ENCODE measurements at places on chromosomes 11 and 22.

GRCh38 chr11:11798586-11799438 is 43.0 kb upstream of the USP47 start:
- DNase-seq: peak; percentile 79

DNA sequence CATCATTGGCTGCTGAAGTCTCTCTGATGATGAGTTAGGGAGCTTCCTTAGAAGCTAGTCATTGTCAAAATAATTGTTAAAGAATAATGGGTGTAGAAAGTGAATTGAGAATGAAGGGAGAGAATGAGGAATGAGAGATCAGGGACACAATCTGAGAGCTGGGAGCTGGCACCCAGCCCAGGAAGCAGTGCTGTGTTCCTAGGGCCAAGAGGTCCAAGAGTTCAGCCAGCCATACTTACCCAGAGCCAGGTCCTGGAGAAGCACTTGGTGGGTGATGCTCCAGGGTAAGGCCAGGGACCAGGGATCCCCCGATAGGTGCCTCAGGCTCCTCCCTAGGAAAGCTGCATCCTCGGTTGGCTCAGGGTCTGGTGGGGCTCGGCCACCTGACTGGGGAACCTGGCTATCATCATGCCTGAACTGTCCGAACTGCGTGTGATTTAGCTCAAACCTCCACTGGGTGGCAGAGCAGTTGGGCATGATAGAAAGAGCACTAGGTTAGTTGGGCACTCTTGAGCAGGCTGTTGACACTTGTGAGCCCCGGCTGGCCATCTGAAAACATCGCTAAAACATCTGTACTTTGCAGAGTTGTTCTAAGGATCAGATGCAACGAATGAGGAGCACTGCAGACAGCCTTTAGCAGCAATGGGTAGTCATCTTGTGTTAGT is 123.9 kb upstream of the NCAM1 start:
- DNase-seq: no peak

GRCh38 chr22:29710922-29711593 is 8.7 kb upstream of the CABP7 start:
- DNase-seq: no peak

DNA sequence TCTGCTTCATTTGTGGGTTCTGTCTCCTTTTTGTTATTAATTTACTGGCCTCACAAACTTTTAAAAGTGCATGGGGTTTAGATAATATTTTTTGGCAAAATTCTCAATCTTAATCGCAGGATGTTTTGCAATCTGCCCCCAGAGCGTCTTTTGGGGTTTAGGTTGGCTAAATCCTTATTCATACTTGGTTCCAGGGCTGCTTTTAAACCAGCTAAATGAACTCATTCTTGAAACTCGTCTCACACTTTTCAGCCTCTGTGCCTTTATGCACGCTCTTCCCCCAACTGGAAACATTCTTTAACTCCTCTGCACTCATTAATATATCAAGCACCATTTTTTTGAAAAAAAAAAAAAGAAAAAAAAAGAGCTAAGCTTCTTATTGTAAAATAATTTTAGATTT is 131.7 kb downstream of the KIF18A start:
- DNase-seq: no peak

DNA sequence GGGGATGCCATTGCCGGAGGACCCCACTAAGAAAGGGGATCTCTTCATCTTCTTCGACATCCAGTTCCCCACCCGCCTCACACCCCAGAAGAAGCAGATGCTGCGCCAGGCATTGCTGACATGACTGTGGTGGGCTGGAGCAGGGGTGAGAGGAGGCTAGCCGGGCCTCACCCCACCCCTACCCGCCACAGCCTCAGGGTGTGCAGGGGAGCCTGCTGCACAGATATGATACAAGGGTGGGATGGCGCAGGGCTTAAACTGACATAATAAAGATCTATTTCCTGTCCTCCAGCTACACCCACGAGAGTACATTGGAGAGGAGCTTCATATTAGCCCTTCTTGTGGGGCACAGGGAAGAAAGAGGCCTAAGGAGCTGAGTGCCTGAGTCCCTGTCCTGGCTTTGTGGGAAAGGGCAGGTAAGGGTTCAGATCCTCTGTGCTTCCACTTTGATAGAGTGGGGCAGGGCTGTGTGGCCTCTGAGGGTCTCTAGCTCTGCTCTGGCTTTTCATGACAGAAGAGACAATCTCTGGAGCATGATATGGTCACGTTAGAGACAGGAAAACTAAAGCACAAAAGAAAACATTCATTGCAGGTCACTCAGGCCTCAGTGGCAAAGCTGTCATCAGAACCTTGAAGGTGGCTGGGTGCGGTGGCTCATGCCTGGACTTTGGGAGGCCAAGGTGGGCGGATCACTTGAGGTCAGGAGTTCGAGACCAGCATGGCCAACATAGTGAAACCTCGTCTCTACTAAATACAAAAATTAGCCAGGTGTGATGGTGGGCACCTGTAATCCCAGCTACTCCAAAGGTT is 12.4 kb downstream of the UCP2 start:
- DNase-seq: no peak

DNA sequence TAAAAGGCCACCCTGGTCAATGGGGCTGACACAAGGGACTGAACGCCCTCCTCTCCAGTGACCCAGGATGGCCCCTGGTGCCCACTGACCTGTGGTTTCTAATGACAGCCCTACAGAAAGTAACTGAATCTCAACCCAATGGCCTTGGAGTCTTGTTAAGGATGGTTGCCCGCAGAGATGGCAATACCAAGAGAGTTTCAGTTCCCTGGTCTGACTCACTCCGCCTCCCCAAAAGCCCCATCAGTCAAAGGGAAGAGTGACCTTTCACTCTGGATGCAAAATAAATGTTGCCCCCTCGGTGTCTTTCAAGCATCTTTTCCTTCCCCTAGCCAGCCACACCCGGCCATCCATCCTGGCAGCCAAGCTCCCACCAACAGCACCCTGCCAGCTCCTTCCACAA is 57.7 kb upstream of the ISX start:
- DNase-seq: no peak

DNA sequence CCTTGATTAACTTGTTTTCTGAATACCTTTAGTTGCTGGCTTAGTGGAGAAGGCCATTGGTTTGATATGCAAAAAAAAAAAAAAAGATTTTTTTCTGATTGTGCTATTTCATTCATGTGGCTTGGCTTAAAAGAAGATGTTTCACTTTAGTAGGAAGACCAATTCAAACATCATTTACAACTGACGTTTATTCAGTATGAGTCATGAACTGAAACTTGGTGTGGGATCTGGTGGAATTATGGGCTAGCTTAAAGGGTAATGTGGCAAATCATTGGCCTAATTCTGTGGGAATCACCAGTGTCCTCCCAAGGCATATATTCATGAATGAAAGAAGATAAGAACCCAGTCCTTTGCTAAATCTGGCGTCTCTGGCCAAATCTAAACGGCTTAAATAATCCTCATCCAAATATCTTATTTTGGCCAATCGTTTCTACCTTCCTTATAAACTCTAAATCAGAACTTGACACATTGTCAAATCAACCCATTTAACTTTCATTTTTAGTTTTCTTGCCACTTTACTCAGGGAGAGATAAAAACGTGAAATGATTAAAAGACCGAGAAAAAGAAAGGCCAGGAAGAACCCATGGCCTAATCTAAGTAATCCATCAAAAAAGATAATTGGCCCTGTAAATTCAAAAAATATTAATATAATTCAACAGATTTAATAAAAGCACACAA is 77.0 kb downstream of the DDIAS start:
- DNase-seq: no peak

- no peak for DNase-seq
Observed at GRCh38 chr11:113874581-113875233, 665 bp downstream of the USP28 start.

GRCh38 chr22:42069801-42070516 is 653 bp downstream of the NAGA start:
- no peak for DNase-seq

DNA sequence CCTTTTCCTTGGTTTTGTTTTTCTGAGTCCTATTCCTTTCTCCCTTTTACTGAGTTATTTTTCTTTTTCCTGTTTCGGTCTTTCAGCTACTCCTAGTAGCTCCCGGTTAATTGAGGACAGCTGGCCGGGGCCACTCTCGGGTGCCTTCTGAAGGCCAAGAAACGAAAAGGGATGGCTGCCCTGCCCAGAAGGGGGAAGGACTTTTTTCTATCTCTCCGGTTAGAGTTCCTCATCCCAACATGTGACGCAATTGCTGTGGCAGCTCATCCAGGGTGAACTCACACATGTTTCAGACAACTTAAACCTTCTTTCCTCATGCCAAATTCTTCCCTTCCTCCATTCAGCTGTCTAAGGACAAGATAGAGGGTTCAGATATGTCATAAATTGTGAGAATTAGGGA is 83.6 kb downstream of the PIWIL4 start:
- DNase-seq: no peak

- no peak for DNase-seq
Observed at GRCh38 chr11:66696146-66696545, 18.5 kb upstream of the RBM4B start.

- DNase-seq: no peak
Observed at GRCh38 chr11:78150346-78150745, 10.9 kb upstream of the ALG8 start.

- no peak for DNase-seq
Observed at GRCh38 chr11:79102840-79103239, 338.0 kb downstream of the TENM4 start.

GRCh38 chr11:82883853-82884252 is 16.4 kb downstream of the PRCP start:
- no peak for DNase-seq

- peak; percentile 51 for DNase-seq
Observed at GRCh38 chr22:38316364-38317121, 690 bp downstream of the CSNK1E start.

DNA sequence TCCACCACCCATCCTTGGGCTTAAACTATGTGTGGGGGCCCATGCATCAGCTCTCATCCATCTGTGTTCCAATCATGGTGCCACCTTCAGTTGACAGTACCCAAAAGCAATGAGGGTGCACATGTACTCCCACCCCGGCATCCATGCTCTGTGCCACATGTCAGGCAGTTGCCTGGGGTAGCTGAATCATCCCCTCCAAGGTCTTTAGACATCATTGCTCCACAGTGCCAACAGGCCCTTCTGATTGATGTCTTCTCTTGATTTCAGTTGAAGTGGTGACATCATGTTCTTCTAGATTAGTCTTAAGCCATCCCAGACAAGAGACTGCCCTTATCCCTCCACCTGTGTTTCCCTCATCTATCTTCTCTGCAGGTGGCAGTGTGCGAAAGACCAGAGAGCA is 42.5 kb downstream of the TMPRSS5 start:
- no peak for DNase-seq

- no peak for DNase-seq
Observed at GRCh38 chr22:39530692-39531331, 1.7 kb downstream of the RPS19BP1 start.

DNA sequence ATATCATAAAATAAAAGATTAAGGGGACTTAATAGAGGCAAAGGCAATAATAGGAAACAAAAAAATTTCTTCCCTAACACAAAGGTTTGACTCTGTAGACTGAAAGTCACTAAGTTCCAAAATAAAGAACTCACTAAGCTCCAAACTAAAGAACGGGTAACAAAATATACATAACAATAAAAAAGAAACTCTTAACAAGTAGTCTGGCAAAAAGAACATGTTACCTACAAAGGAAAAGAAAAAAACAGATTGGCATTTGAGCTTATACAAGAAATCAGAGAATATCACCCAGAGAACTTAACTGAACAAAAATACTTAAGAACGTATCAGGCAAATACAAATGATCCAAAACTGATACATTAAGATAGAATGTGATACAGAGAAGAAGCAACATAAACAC is 7.5 kb downstream of the ARHGAP32 start:
- DNase-seq: no peak

GRCh38 chr11:124763156-124763947 is 1.3 kb upstream of the ESAM start:
- DNase-seq: peak; percentile 82

- no peak for DNase-seq
Observed at GRCh38 chr11:47314992-47315391, 37.5 kb downstream of the MYBPC3 start.

GRCh38 chr22:48858121-48858520 is 969.6 kb downstream of the BRD1 start:
- no peak for DNase-seq

- DNase-seq: no peak
Observed at GRCh38 chr11:132367293-132367692, 996.9 kb downstream of the NTM start.

DNA sequence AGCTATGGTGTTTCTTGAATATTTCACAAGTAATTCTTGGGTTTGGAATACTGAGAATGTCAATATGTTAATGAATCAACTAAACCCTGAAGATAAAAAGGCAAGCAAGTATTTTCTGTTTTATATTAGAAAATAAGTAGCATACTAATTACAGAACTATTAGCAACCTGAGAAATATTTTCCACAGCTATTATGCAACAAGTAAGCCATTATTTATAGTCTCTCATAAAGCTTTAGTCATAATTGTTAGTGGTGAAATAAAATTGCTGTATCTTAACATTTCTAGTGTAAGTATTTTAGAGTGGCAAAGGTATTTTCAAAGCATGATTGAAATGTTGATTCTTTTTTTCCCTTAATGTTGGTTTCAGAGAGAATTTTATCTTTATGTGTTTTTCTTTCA is 53.3 kb downstream of the FAR1 start:
- DNase-seq: no peak

DNA sequence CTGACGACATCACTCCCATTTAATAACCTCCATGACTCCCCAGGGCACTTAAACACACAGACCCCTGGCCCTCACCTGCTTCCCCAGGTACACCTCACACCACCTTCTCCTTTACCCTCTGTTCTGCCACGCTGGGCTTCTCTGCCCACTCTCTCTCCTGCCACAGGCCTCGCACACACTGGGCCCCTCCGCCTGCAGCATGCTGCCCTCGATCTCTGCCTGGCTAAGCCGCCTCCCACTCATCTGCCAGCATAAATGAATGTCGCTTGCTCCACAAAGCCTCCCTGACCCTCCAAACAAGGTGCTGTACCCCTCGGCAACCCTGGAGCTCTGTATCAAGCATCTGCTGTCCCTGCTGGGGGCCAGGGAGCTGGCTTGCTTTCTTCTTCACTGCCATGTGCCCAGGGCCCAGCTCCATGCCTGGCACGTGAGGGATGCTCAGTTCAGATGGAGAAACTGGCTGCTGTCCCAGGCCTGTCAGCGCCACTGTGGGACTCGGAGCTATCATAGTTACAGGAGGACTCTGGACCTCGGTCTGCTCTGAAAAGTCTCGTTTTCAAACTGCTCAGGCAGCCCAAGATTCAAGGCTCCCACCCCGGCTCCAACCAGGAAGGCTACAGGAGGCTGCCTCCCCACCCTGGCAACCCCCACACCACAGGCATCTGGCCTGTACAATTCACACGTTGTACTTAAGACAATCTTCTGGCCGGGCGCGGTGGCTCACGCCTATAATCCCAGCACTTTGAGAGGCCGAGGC is 11.9 kb downstream of the TTLL1 start:
- DNase-seq: no peak

DNA sequence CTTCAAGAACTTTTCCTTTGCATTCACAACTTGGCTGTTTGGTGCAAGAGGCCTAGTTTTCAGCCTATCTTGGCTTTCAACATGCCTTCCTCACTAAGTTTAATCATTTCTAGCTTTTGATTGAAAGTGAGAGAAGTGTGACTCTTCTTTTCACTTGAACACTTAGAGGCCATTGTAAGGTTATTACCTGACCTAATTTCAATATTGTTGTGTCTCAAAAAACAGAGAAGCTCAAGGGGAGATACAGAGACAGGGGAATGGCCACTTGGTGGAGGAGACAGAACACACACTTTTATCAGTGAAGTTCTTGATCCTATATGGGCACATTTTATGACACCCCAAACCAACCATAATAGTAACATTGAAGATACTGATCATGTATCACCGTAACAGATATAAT is 532.3 kb downstream of the DLG2 start:
- DNase-seq: no peak

Data from effector CD4-positive, alpha-beta T cell (primary cell).